ENCODE measurements at places on chromosomes 11 and 22.

DNA sequence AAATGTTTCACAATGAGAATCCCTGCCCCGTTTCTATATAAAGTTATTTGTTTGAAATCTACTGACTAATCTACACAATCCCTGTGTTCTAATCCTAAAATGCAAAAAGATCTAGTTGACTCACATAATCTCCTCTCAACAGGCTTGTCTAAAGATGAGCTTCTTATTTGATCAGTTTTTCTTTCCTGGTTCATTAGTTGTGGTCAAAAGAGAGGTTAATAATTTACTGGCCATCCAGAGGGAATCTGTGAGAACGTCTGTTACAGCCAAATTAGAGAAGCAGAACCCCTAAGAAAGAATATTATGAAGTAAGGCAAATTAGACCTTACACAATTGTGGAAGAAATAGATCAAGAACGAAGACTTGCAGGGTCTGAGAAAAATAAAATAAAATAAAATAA, 173.7 kb upstream of the ANO3 start:
- DNase-seq, result no peak

DNA sequence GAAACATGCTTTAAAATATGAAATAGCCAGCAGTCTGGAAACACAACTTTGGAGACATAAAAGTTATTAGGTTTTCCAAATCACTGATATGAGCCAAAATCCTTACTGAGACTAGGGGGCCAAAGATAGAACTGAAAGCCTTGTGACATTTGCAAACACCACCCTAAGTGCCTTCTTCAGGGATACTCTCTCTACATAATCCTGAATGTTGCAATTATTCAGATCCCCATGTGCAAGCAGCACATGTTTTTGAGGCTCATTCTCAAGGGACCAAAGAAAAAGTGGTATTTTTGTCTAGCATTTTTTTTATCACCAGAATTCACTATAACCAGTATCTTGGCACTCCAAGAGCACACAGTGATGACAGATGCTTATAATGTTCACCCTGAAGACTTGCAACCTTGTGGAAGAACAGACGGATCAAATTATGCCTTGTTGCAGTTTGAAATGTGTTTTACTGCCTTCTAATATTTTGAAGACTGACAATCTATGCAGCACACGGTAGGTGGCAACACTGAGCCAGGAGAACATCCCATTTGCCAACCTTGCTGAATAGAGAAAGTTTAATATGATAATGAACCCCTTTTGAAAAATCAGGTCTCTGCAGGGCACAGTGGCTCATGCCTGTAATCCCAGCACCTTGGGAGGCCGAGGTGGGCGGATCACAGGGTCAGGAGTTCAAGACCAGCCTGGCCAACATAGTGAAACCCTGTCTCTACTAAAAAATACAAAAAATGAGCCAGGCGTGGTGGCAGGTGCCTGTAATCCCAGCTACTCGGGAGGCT, 78.5 kb downstream of the PLEKHA7 start:
- DNase-seq, result no peak

DNA sequence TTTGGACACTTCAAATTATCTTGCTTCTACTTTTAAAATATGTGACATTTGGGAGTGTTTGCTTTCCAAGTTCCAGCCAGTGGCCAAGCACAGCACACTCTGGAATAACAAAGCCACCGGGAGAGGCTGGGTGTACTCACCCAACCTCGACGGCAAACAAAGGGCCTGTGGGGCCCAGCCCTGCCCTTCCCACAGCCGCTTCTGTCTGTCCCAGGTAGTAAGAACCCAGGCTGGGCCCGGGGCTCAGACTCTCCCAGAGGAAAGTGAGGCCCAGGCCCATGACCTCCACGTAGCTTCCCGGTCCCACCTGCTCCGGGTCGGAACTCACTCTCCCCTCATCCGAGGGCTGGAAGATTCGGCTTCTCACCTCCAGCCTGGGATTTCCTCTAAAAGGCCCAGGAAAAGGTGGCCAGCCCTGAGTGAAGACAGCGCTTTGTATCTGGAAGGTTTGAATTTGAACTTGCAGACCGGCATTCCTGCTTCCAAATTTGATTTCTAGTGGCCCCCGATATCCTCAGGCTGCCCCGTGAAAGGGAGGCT, 93.5 kb downstream of the CELSR1 start:
- no peak for DNase-seq

GRCh38 chr11:114166897-114167323, 107.4 kb downstream of the ZBTB16 start:
- DNase-seq, result no peak

GRCh38 chr11:108965306-108966001, 300.6 kb downstream of the DDX10 start:
- DNase-seq, result no peak

DNA sequence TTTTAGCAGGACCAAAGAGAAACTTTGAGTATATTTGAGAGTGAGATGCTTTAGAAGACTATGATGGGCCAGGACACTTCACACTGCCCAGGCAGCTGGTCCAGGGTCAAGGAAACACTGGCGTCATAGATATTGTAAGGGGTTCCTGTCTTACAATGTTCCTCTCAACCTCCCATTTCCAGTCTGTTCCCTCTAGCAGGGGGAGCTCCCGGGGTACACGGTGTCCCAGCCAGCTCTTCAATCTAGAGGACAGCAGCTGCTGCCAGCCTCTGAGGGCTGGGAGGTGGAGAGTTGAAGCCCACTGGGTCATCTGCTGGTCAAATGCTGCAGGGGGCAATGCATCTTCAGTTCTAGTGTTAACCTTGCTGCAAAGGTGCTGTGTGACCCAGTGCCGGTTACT, 40.7 kb upstream of the TIMP3 start:
- DNase-seq, result no peak

DNA sequence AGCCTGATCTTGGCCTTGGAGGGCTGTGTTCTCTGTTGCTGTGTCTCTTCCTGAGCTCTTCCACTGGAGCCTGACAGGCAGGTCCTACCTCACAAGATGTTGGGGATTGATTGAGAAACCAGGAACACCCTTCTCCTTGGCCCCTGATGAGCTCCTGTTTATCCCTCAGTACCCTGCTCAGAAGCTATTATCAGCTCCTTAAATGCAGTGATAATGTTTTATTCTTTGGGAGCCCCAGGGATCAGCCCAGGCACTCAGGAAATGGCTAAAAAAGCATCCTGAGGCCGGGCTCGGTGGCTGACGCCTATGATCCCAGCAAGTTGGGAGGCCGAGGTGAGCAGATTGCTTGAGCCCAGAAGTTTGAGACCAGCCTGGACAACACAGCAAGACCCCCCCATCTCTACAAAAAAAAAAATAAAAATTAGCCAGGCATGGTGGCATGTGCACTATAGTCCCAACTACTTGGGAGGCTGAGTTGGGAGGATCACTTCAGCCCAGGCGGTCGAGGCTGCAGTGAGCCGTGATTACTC, 4.9 kb upstream of the PHLDA2 start:
- no peak for DNase-seq

- DNase-seq, result no peak
Measured at GRCh38 chr11:70068950-70069349, 9.2 kb upstream of the ANO1 start.

GRCh38 chr11:59267736-59268475, 55.2 kb upstream of the MPEG1 start:
- no peak for DNase-seq

- no peak for DNase-seq
Measured at GRCh38 chr11:118002010-118002540, 15.9 kb downstream of the IL10RA start.

DNA sequence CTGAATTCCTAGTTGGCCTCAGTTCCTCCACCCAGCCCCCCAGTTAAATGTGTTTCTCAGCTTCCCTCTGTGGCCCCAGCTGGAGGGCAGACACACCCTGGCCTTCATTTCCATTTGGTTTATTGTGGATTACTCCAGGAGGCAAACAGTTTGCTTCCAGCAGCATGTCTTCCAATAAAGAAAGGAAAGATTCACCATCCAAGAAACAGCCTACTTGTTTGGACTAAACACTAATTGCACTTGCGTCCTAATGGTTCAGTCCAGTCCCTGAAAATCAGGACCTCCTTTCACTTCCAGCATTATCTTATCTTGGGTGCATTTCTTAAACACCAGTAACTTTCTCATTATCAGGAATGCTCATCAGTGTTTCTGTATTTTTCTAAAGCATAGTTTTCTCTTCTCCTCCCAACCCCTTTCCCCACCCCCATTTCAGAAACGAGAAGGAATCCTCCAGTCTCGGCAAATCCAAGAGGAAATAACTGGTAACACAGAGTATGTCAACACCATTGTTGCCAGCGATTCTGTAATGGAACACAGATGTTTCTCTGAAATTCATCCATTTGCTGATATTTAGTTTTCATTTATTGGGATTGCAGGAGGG, 130.9 kb downstream of the PARVA start:
- DNase-seq, result no peak

- DNase-seq, result no peak
Measured at GRCh38 chr11:68145120-68145866, 24.1 kb upstream of the CHKA start.

DNA sequence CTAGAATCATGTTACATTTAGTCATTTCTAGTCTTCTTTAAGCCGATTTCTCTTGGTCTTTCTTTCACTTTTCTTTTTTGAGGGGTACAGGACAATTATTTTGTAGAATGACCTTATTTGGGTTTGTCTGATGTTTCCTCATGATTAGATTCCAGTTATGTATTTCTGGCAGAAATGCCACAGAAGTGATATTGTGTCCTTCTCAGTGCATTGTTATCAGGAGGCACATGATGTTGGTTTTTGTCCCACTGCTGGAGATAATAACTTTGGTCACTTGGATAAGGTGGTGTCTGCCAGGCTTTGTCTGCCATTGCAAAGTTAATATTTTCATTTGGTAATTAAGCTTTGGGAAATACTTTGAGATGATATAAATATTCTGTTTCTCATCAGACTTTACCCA, 100.3 kb downstream of the RRM1 start:
- DNase-seq, result no peak

GRCh38 chr22:30855677-30856518, 112.7 kb downstream of the MORC2 start:
- DNase-seq, result no peak

- DNase-seq, result no peak
Measured at GRCh38 chr11:34188181-34188580, 82.8 kb downstream of the NAT10 start.

- no peak for DNase-seq
Measured at GRCh38 chr11:83681906-83682610, 395.9 kb upstream of the CCDC90B start.

- DNase-seq, result no peak
Measured at GRCh38 chr11:134592391-134592990, 180.4 kb upstream of the B3GAT1 start.

DNA sequence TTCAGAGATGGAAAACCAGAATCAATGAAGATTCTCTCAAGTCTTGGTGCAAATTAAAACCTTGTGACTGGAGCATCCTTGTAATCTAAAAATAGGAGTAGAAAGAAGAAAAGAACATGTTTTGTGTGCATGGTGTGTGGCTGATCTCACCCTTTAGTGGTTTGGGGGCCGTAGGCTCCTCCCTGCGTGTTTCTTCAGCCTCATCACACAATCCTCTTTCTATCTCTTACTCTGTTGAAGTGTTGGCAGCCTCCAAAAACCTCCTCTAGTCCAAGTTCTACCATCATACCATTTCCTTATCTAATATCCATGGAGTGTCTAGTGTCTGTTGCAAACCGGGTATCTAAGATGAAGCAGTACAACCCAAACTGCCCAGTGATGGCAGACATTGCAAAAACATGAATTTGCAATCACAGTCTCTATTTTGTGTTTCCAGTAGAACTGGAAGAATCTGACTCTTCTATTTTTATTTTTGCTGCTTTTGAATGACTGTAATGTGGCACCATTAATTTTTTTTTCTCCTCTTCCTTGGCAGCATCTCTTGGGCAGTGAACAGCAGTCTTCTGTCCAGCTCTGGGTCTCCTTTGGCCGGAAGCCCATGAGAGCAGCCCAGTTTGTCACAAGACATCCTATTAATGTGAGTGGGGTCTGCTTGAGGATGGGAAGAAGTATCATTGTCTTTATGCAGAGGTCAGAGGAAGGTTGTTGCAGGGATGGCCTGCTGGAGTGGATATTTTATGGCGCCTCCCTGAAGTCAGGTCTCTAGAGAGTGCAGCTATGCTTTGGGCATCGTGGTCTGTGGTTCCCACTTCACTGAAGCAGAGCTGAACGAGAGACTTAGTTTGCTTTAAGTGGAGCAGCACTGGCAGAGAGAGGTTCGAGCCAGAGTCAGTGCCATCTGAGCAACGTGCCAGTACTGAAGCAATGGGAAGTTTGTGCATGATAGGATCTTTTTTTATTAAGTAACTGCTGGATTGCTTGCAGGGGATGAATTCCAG, 60.0 kb upstream of the SORL1-AS1 start:
- DNase-seq, result no peak

- DNase-seq, result no peak
Measured at GRCh38 chr11:797296-798092, 587 bp downstream of the SLC25A22 start.

DNA sequence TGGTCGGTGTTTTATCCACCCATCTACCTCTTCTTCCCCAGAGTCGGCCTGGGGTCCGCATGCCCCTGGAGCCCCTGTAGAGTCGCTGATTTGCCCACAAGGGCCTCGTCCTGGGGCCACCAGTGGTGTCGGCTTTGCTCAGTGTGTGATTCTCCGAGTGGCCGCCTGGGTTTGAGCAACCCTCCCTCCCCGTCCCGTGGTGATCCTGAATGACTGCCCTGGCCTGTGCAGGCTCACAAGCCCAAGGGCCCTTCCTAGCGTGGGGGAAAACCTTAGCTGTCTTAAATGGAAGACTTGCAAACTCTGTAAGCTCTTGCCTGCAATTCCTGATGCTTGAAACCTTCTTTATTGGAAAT, 128.3 kb downstream of the OSBP2 start:
- no peak for DNase-seq

DNA sequence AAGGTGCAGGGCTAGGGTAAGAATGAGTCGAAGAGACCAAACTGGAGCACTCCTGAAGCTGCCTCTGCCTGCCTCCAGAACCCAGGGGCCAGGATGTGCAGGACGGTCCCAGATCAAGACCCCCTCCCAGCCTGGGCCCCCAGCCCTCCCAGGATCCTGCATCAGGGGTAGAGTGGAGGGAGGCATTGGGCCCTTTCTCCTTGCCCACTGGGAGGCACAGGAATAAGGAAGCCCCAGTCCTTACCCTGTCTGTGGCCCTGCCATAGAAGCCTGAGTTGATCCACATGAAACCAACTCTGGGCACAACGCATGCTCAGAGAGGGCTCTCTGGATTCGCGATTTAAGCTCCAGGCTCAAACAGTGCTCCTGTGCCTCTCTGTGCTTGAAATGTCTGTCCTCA, 661.8 kb upstream of the B3GAT1 start:
- DNase-seq, result no peak

DNA sequence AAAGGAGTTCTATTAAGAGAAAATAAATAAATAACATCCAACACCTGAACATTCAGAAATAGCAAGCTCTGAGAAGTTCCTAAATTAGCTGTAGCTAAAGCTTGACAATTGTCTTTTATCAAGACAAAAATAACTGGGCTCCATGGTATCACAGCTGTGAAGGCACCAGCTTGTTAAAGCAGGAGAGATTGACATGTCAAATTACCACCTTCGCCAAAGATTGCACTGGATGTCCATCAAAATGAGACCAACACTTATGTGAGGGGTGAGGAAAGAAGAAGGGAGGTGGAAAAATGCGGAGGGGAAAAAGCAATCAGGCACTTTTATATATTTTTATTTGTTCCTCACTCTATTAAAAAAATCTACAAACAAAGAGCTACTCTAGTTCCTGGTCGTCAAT, 1827.5 kb upstream of the RAG2 start:
- no peak for DNase-seq

- no peak for DNase-seq
Measured at GRCh38 chr22:31683181-31684105, 21.4 kb upstream of the PISD start.

Measured in stimulated activated CD8-positive, alpha-beta memory T cell treated with anti-CD3 and anti-CD28 coated beads, Interleukin-2, amount 100 ng/mL, for 1 hour (primary cell).